ENCODE measurements at places on chromosomes 7 and 10. TPM values are rescaled to one million over a fixed set of nuclear protein-coding genes. Genes with fewer than 3 reads are reported as not detected.

GRCh38 chr7:120695848-120696247 lies 162.1 kb downstream of the TSPAN12 start:
- no peak for DNase-seq

DNA sequence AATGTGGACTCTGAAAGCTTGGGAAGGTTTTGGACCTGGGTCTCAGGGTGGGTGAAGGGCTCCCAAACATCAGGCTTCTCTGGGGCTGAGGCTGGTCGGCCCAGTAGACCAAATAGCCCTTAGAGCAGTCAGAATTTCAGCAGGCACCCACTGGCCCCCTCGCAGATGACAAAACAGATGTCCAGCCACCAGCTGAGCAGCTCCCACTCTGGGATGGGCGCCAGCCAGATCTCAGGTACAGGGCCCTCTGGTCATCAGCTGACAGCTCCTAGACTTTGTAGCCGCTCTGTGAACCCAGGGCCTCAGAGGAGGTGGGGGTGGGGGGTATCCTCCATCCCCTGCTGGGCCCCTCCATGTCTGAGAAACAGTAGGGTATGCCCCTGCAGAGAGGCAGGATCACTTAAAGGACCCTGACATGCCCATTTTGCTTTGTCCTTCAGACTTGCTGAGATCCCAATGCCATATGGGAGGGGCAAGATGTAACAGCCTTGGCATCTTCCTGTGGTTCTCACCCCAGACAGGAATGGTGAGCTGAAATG lies 26.5 kb downstream of the HSPA12A start:
- no peak for DNase-seq

DNA sequence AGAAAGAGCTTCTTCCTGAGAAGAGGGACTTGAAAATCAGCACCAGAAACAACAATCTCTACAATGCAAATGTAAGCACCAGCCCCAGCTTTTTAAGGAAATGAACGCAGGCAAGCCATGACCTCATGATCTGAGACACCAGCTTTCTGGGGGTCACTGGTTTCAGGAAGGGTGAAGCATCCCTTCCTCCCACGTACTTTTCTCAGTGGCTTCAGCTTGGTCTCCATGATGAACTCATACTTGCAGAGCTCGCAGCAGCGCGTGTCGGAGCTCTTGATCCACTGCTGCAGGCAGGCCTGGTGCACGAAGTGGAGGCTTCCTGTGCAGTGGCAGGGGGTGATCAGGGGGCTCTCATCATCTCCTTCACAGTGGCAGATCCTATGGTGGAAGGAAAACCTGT lies 87.0 kb downstream of the ALOX5 start:
- DNase-seq, result no peak

- DNase-seq, result no peak
Observed at GRCh38 chr7:132112657-132113056, 463.6 kb downstream of the PLXNA4 start.

DNA sequence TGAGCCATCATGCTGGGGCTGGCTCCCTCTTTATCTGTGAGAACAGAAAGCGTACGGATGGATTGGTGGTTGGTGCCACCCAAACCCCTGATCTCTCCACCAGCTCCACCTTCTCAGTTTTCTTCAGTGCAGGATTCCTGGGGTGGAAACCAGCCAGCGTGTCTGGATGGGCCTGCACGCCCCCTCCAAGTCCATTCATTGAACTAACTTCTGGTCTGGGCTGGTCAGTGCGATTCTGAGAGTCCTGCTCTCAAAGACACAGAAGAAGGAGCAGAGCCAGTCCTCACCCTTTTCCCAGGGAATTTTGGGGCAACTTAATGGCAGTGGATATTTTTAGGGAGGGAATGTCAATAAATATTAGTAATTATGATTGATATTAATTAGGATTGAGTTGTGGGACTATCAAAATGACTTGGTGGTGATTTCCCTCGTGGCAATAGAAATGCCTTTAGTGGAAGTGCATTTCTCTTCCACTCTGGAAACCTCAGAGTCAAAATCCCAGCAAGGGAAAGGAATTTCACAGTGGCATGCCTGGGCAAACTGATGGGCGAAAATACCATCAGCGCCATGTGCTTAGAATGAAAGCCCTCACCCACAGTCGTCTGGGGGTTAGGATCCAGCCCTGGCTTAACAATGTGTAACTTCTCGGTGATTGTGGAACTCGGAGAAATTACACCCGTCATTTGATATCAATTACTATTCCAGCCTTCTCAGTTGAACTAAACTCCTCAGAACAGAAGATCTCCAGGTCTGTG lies 69.3 kb upstream of the EEPD1 start:
- no peak for DNase-seq

- no peak for DNase-seq
Observed at GRCh38 chr7:116771640-116772039, 90.7 kb upstream of the CAPZA2 start.

DNA sequence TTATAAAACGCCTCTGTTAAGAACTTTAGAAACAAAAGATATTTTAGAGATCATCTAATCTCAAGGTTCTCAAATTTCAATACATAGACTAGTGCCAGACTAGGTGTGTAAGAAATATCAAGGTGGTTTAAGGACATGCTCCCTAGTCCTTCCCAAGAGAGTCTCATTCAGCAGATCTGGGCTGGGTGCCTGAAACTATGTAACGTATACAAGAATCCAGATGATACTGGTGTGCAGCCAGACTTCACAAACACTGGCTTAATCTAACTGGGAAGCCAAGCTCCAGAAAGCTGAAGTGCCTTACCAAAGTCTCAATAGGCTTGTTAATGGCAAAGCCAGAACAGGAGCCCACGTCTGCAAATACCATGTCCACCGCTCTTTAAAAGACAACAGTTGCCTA lies 105.0 kb upstream of the AMPH start:
- no peak for DNase-seq

- DNase-seq, result no peak
Observed at GRCh38 chr7:42392826-42393225, 155.8 kb upstream of the GLI3 start.

DNA sequence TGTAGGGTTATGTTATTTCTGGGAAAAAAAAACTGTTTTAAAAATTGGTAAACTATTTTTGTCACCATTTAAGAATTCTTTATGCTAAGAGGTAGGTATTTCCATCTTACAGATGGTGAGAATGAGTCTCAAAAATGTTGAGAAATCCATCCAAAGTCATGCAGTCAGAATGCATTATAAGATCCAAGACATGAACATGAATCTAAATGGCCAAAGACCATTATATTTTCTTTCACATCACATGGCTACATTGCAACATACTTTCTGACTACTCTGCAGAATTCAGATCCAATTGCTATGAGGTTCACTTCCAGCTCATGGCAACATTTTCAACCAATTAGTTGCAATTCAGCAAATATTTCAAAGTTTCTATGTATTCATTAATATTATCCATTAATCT lies 181.2 kb downstream of the TWIST1 start:
- no peak for DNase-seq

DNA sequence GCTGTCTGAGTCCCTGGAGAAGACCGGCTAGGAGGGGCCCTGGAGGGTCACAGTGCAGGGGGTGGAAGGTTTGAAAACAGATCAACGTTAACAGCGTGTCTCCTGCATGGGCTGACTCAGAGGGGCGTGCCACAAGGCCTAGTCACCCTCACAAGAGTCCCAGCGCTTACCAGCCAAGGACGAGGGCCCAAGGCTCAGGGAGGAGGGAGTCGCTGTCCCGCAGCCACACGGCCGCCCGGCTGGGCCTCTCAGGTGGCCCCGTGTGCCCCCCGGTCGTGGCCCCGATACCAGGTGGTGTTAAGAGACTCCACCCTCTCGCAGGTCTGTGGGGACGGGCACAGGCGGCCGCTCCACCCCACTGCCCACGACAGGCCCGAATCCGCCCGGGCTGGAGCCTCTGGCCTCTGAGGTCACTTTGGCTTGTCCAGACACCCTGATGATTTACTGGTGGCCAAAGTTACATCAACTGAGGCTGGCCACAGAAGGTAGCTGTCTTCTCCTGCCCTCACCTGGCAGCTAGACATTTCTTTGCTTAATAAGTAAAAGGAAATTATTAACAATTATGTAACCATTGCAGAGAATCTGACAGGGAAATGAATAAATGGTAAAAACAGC lies 34.0 kb downstream of the FAM20C start:
- DNase-seq, result no peak

Gene BMPR1A
- total RNA-seq, result 2.6 TPM

Gene KAT6B
- total RNA-seq, result 74.2 TPM

Gene SPDYE1
- total RNA-seq, result not detected

Gene C7orf25
- total RNA-seq, result 3.7 TPM

Gene WDFY4
- total RNA-seq, result 2.5 TPM

Gene PCDH15
- total RNA-seq, result not detected

Gene UCMA
- not detected for total RNA-seq

Gene TRIL
- not detected for total RNA-seq
